Activated T-helper 9 cell treated with anti-CD3 and anti-CD28 coated beads, Interleukin-2, amount 50 U/mL, for 16 hours (primary cell): ENCODE measurements at places on chromosomes 4 and X.
A peak's percentile ranks its signal among the peaks of the same experiment; 100 is the strongest.

DNA sequence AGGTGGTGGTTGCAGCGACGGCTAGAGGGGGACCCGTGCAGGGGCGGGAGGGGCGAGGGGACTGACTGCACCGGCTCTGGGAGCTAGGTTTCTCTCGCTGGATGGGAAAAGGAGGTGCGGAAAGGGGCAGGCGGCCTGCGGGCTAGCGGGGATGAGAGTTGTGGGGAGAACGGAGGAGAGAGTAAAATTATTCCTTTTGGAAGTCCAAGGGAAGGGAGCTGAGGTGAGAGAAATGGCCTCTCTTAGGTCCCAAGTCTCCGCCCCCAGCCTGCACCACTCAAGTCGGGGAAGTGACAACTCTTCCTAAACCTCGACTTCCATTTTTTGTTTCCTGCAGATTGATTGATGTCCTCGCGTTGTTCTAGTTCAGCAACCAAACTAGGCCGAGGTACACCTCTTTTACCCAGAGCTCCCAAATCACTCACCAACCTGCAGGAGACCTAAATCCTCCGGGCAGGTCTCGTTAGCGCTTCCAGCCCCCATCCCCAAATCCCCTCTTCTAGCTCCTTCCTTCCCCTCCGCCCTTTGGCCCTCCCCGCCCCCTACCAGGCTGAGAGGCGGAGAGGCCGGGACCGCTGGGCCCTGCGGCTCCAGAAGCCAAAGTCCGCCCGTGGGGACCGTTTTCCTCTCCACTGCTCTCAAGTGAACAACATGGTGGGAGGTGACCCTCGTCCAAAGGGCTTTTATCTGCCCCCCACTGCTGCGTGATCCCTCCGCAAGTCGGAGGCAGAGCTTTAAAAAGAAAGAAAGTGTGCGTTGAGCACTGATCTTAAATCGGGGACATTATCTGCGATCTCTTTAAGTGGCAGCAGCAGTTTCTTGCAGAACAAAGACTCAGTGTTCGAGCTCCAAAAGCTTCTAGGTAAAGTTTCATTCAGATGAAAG, 7.3 kb downstream of the PITX2 start:
- DNase-seq, result no peak

GRCh38 chr4:48041535-48042137, 25.1 kb downstream of the NIPAL1 start:
- no peak for DNase-seq

GRCh38 chrX:107205770-107206696, at the start of the genes DNAAF6 and NUP62CL:
Gene DNAAF6, plus strand, starts transcription at chrX:107206611. Its CDS starts 6,265 bp downstream, at chrX:107212876.
Gene NUP62CL, minus strand, starts transcription at chrX:107206433. Its CDS starts 31,287 bp downstream, at chrX:107175146.
- peak; percentile 42 for DNase-seq

DNA sequence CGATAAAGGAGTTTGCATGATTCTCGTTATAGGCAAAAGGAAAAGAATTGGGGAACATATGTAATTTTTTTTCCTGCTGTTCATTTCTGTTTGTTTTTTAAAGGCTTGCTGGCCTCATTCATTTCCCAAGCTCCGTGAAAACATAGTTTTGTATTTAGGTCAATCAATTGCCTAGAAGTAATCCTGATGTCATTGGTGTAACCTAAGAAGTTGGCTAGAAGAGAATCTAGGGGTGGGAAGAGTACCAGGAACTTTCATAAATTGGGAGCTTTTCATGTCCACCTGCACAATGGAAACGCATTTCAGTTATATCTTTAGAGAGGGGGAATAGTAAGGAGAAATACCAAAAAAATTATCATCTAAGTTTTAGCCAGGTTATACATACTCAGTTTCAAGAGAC, 3.8 kb downstream of the RAPGEF2 start:
- no peak for DNase-seq

GRCh38 chr4:153114771-153115321, 89.4 kb upstream of the TRIM2 start:
- no peak for DNase-seq

DNA sequence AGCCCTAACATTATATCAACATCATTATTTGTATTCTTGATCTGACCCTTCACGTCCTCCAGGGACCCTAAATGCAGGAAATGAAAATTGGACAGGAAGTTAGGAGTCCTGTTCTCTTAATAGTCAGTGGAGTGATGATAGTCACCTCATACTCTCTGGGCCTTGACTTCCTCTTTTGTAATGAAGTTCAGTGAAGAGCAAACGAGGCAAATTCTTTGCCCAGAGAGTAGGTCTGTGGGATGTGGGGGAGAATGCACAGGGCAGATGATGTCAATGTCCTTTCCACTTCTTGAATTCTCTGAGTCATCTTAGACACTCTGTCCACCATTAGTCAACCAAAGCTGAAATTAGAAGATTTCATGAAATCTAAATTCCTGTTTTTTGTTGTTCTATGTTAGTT, 17.1 kb upstream of the GPRIN3 start:
- no peak for DNase-seq

GRCh38 chrX:55867181-55867651, 149.7 kb downstream of the RRAGB start:
- no peak for DNase-seq

DNA sequence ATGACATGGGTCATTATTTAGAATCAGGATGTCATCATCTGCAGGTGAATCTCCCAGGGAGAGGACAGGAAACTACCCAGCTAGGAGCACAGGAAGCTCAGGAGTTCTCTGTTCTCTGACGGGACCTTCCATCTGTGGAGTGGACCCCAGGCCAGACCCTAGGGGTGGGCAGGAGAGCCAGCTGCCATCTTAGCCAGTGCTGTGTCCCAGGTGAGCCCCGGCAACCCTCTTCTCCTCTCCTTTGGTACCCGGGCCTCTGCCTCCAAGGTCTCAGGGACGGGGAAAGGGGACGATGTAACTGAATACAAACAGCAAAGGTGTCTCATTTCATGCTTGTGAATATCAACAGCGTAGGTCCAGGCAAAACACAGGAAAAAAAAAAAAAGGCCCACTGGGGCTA, 48.5 kb downstream of the C4orf50 start:
- DNase-seq, result no peak

DNA sequence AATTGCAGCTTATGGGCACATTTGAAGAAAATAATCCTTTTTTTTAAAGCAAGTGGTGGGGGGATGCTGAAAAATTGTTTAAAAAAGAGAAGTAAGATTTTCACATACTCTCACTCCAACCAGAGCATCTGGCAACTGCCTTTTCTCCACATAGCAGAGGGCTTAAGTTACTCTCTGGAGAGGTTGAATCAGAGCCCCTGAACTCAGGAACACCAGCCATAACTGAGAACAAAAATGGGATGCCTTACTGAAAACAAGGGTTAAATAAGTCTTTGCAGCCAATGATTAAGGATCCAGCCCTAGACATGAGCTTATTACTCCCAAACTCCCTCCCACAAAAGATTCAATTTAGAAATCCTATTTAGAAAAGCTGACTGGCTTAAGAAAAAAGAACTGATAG, 27.5 kb downstream of the CASK start:
- no peak for DNase-seq

- no peak for DNase-seq
Observed at GRCh38 chrX:43643662-43644061, 12.4 kb upstream of the MAOA start.

- no peak for DNase-seq
Observed at GRCh38 chrX:117743469-117744251, 372.9 kb downstream of the KLHL13 start.

DNA sequence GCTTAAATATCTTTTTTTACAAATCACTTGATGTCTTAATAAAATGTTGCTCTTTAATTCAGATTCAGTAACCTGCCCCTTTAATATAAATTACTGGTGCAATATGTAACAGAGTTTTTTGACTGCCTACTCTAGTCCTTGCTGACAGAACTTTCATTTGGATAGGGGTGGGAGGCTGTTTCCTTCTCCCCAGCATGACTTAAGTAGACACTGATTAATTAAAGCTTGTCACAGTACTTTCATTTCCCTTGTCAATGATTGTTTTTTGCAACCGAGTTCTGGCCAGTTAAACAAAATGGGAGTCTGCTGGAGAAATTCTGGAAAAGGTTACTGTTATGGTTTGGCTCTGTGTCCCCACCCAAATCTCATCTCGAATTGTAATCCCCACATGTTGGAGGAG, 37.3 kb upstream of the BBS12 start:
- DNase-seq, result no peak

DNA sequence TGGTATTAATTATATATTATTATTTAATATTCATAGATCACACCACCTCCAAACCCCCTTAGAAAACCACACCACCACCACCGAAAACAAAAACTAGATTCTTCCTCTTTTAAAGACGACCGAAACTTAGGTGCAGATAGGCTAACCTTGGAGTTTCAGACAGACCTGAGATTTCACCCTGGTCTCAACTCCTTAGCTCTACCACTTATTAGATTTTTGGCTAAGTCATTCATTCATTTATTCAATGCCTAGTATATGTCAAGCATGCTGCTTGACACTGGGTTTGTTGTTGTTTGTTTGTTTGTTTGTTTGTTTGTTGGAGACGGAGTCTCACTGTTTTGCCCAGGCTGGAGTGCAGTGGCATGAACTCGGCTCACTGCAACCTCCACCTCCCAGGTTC, 9.5 kb upstream of the BMP2K start:
- DNase-seq, result no peak

DNA sequence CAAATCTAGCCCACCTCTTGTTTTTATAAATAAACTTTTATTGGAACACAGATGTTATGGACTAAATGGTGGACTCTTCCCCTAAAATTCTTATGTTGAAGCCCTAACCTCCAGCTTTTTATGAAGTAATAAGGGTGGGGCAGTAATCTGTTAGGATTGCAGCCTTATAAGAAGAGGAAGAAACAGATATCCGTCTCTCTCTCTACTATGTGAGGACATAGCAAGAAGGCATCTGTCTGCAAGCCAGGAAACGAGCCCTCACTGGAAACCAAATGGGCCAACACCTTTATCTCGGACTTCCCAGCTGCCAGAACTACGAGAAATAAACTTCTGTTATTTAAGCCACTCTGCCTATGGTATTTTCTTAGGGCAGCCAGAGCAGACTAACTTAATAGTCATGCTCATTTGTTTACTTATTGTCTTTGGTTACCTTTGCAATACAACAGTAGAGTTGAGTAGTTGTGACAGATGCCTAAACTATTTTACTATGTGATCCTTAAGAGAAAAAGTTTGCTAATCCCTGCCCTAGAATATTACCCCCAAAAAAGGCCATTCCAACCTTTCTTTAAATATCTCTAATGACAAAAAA, 67.4 kb downstream of the MANBA start:
- no peak for DNase-seq

- DNase-seq, result no peak
Observed at GRCh38 chrX:104695593-104695992, 129.6 kb downstream of the IL1RAPL2 start.

DNA sequence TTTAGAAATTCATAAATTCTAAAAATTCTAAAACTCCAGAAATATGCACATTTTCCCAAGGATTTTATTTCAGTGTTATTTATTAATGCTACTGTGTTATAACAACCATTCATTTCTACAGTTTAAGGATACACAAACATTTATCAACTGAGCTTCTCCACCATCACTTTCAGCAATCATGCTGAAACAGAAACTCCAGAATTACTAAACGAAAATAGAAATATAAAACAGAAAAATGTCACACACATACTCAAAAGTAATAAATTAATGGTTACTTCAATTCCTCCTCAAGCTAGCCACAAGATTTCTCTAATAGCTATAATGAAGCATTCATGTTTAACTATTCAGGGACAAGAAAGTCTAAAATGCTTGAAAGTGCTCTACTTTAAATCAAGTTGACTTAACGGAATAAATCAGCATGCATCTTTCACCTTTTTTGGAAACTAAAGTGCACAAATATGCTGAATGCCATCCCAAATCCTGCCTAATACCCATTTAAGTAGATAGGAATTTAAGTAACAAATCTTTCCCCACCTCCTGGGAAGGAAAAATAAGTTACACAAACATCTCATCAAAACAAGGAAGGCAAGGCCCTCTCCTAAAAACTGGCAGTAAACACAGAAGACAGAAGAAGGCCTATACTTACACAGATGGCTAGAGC, 563 bp downstream of the FAM13A start:
- DNase-seq, result no peak

DNA sequence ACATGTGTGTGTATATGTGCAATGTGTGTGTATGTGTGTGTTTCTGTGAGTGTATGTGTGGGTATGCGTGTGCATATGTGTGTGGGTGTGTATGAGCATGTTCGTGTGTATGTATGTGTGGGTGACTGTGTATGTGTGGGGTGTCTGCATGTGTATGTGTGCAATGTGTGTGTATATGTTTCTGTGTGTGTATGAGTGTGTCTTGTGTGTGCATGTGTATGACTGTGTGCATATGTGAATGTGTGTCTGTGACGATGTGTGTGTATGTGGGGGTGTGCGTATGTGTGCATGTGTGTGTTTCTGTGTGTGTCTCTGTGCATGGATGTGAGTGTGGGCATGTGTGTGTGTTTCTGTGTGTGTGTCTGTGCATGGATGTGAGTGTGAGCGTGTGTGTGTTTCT, 4.2 kb upstream of the ATP2B3 start:
- no peak for DNase-seq

- DNase-seq, result no peak
Observed at GRCh38 chrX:150202641-150203247, 160.4 kb upstream of the MAMLD1 start.

DNA sequence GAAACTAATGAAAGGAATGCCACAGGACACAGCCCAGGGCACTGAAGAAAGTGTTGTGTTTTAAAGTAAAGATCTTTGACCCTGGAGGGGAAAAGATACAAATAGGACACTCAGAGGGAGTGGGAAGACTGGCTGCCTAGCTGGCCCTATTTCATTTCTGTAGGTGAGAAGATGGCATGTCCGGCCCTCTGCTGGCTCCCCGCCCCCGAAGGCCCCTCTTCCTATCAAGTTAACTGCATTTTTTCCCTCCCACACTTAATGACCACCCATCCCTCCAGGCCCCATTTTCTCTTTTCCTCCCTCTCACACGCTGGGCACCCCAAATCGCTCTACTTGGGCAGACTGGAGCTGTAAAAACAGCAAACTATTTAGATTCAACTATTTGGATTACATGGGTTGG, 5.5 kb upstream of the TRIM75 start:
- no peak for DNase-seq

- DNase-seq, result no peak
Observed at GRCh38 chrX:72142094-72142793, 10.5 kb upstream of the RTL5 start.

GRCh38 chrX:77276742-77277141, 170.4 kb upstream of the FGF16 start:
- no peak for DNase-seq

- no peak for DNase-seq
Observed at GRCh38 chrX:24982306-24982965, 33.3 kb downstream of the ARX start.

- DNase-seq, result no peak
Observed at GRCh38 chrX:13128104-13128503, 83.7 kb upstream of the FAM9C start.

DNA sequence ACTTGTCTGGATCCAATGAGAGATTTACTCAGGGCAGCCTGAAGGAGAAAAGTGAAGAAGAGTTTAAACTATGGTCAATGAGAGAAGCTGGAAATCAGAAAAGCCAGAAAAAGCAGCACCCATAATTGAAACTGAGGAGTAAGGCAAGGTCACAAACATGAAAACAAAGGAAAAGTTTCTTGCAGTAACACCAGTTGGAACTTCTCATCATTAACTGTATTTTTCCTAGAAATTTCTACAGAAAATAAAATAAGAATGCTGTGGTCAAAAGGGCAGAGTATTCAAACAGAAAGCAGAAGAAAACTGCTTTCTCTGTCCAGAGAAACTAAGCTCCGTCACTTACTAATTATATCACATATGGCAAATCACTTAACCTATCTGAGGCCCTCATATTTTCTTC, 102.2 kb downstream of the OR13H1 start:
- no peak for DNase-seq
